Kidney glomerular epithelial cell (primary cell): ENCODE measurements at places on chromosomes 6 and 20.

DNA sequence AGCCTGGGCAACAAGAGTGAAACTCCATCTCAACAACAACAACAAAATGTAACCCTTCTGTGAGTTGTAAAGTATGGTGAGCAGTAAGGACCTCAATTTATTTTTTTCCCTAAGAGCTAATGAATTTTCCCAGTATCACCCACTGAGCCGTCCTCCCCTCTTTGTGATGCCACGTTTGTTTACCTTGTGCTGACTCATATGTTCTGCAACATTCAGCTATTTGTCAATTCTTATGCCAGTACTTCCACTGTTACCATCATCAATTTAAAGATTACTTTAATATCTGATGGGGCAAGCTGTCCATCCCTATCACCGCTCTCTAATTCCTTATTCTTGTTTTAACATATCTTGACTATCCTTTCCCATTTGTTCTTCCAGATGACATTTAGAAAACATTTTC, 37.5 kb downstream of the MAK start:
- no peak for DNase-seq

GRCh38 chr20:53162251-53162835, 190.2 kb downstream of the TSHZ2 start:
- peak; percentile 93 for DNase-seq

DNA sequence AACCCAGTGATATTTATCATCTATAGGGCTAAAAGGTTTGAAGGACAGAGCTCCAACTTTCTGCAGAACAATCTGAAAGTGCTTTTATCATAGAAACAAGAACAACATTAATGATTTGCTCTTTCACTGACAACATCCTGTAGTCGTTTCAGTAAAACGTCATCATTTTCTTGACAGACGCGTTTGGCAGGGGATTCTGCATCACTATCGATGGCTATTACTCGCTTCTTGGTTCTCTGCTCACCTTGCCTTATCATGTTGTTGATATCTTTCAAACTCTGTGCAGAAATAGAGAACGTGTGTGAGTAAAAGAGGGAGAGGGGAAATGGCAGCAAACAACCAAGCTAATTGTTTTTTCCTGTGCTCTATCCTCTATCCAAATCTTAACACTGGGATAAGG, 47.1 kb upstream of the SAMHD1 start:
- no peak for DNase-seq

DNA sequence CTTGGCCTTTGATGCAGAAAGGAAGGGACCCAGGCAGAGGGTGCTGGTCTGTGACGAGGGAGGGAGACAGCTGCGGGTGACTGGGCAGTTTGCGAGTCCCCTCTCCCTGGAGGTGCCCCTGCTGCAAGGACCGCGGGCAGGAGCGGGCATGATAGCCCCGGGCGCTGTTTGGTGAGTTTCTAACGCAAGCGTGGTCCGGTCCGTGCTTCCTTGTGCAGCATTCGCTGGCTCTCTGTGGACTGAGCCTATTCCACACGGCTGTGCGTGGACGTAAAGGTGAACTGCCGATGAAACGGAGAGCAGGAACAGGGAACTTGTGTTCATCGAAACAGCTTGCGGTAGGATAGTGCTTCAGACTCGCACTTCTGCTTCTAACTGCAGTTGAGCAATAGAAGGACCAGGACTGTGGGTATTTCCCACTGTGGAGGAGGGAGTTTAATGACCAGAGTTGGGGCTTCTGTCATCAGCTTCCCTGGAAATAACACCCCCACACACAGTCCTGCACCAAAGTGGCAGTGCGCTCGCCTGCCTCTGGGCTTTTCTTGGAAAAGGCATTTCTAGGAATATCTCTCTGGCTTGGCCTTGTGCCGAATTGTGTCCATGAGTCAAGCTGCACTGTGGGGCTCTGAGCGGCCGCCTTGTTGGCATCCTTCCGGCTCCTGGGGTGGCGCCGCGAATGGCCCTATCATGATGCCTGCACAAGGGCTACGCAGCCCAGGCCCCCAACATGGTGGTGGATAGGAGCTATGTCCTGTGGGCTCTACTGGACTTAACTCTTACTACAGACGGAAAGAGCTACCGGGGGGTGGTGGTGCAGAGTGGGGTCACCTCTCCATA, 48.9 kb downstream of the DUSP22 start:
- no peak for DNase-seq

GRCh38 chr6:146526192-146526591, 17.4 kb upstream of the RAB32 start:
- DNase-seq, result no peak

GRCh38 chr6:46203391-46204177, 32.8 kb upstream of the ENPP5 start:
- DNase-seq, result no peak

GRCh38 chr20:47818016-47818415, 32.7 kb upstream of the SULF2 start:
- no peak for DNase-seq

DNA sequence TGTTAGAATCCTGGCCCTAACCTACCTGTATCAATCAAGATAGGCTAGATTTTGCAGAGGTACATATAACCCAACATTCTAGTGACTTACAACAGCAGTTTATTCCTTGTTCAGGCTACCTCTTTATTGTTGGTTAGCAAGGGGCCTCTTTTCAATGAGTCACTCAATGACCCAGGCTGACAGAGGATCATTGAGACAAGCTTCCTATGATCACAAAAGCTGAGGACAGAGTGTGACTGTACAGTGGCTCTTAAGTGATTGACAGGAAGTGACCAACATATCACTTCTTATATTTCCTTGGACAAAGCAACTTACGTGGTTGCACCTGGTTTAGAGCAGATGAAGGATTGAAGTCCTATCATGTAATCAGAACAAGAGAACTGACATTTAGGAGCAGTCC, 740.9 kb downstream of the FRK start:
- DNase-seq, result no peak

GRCh38 chr6:166595061-166595780, 8.7 kb upstream of the RAMACL start:
- peak; percentile 91 for DNase-seq

DNA sequence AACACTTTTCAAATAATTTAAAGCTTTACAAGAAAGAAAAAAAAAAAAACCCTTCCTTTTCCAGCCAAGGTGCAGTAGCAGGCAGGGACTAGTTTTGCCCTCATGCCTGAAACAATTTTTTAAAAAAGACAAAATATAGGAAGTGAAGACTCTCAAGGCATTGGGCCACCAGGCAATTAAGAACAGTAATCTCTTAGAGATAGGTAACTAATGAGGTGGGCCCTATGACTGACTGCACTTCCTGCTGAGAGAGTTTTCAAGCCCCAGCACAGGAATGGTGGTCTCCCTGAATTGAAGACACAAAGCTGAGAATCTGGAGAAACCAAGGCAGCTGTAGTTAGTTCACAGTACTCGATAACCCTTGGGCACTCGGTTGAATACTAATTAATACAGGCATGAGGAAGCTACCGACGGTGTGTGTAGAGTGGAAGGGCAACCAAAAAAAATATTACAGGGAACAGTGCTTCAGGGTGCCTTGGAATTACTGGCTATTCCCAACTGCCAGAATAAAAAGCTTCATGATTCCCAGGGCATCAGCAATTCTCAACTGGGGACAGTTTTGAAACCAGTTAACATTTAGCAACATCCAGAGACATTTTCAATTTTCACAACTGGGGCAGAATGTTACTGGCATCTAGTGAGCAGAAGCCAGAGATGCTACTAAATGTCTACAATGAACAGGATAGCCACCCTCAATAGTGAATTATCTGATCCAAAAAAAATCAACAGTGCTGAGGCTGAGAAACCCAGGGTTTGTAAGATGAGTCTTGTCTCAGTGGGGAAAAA, 36.0 kb upstream of the PLN start:
- no peak for DNase-seq

DNA sequence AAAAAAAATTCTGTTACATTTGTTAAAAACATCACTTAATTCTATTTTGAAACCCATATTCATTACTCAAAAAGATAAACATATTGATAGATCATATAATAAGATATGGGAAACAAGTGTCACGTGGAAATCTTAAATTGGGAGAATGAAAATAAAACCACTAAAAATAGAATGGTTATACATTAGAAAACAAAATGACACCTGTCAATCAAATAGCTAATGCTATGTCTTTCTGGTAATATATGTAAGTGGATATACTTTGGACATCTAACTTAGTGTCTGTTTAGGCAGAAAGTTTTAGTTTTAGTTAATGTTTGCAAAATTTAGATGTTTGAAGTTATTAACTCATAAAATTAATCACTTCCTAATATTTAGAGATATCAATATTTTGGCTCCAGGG, 95.1 kb upstream of the SIM1 start:
- DNase-seq, result no peak

- DNase-seq, result no peak
These were observed 198.0 kb downstream of the SIM1 start for GRCh38 chr6:100266494-100267401.

GRCh38 chr20:63963348-63963741, 6.4 kb downstream of the ZNF512B start:
- no peak for DNase-seq

- no peak for DNase-seq
These were observed 45.2 kb upstream of the KCNK16 start for GRCh38 chr6:39367700-39368099.

GRCh38 chr6:126923807-126924206, 194.7 kb upstream of the RSPO3 start:
- no peak for DNase-seq

DNA sequence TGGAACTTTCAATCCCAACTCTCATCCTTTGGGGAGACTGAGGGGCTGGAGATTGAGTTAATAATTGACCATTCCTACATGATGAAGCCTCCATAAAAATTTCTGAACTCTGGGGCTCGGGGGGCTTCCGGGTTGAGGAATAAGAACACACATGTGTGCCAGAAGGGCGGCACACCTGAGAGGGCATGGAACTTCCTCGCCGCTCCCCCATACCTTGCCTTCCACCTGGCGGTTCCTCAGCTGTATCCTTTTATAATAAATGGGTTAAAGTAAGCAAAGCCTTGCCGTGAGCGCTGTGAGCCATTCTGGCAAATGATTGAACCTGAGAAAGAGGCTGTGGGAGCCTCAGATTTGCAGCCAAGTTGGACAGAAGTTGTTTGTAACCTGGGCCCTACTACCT, 164.8 kb downstream of the LY86 start:
- DNase-seq, result no peak

DNA sequence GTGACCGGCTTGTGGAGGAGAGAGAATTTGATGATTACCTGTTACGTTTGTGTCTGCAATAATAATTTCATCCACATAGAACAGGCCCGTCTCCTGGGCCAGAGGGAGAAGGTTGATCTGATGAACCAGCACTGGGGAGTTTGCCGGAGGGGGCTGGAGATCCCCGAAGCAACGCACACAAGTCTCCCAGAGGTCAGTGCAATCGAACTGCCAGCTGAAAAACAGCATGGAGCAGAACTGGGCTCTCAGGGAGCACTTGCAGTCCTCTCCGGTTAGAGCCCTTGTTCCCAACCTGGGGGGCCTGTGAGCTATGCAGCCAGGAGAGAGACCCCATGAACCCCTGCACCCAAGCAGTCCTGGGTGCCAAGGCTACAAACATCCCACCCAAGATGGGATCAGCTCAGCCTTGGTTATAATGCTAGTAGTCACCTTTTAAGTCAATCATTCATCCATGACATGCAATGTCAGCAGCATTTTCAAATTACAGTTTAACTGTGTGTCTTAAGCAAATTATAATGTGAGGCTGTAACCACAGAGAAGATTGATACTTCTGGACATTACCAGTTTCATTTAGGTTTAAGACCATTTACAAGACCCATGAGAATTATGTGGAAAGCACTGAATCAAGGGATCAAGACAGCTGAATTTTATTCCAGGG, 34.2 kb downstream of the PKHD1 start:
- DNase-seq, result no peak

GRCh38 chr6:79895382-79896074, 51.8 kb downstream of the ELOVL4 start:
- no peak for DNase-seq

DNA sequence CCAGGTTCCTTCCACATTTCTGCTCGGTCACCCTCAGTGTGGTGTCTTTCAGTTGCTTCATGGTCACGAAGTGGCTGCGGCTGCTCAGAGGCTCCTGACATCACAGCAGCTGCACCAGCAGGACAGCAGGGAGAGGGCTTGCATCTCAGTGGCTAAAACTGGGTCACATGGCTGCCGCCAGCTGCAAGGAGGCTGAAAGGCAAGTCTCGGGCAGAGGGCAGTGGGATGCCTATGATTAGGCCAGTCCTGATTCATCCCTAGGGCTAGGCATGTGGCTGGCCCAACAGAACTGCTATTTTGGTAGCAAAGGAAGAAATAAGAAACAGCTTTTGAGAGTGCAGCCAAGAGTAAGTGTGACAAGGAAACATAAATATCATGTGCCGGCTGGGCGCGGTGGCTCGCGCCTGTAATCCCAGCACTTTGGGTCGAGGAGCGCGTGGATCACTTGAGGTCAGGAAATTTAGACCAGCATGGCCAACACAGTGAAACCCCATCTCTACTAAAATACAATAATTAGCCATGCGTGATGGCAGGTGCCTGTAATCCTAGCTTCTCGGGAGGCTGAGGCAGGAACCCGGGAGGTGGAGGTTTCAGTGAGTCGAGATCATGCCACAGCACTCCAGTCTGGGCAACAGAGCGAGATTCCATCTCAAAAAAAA, 46.6 kb downstream of the RBM38 start:
- DNase-seq, result no peak

DNA sequence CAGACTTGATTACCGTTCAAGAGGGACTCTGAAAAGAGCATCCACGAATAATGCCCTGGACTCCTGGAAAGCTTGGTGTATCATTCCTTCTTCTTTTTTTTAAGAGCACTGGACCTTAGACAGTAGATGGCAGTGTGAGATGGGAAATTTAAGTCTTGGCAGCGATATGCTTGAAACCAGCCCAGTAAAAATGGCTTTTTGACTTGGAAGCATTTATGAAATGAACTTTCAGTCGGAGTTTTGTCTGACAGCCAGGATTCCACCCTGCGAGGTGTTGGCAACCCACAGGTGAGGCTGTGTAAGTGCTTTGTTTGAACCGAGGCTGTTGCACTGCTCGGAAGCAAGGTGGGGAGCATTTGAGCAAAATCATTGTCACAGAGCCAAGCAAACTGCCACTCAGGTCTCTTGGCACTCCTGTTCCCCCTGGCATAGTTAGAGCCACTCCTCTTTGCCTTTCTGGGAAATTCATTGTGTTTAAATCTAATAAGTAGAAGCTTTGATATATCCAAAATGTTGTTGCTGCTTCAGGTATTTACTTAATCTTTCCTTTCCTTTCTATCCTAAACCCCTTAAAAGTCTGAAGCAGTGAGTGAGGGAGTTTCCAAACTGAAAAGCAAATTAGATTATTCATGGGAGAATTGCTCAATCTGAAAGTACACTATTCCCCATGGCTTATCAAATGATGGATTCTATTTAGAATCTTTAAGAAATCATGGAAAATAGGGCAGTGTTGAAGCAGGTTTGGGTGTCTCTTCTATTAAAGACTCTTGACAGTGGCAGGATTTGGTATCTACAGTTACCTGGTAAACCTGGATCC, 272.8 kb upstream of the SLC35B3 start:
- peak; percentile 49 for DNase-seq
